ENCODE measurements at places on chromosomes 2 and 18.

DNA sequence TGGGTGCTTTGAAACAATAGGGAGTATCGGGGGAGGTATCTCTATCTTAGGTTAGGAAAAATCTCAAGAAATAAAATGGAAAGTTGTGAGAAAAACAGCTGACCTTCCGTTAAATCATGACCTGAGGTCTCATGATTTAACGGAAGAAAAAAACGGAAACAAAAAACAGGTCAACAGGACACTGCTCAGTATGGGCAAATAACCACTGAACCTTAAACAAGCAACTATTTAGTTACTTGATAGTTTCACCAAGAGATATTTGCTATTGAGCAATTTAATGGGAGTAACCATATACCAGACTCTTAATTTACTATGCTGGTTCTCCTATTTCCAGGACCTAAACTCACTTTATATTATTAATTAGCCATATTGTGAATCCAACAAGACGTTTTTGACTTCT, 150.8 kb downstream of the PARD3B start:
- no peak for DNase-seq

GRCh38 chr2:152454960-152455359, 120.0 kb downstream of the FMNL2 start:
- DNase-seq, result no peak

DNA sequence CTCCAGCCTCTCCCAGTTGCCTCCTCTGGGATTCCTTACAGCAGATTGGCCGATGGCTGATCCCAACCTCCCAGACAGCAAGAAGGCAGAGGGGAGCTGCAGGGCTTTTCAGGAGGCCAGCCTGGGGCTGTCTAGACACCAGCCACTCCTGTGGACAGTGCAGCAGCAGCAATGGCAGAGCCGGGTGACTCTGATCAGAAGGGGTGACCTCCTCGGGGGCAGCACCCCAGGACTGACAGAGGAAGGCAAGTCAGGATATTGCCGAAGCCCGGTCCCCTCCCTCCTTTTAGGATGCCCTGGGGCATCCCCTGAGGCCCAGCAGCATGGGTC, 84.5 kb downstream of the INHBB start:
- DNase-seq, result no peak

GRCh38 chr2:120498121-120498520, 152.2 kb downstream of the INHBB start:
- DNase-seq, result no peak

GRCh38 chr18:61039251-61039650, 294.0 kb upstream of the CDH20 start:
- DNase-seq, result no peak

- DNase-seq, result peak; percentile 81
Observed at GRCh38 chr2:64876137-64876647, 113.0 kb upstream of the SLC1A4 start.

DNA sequence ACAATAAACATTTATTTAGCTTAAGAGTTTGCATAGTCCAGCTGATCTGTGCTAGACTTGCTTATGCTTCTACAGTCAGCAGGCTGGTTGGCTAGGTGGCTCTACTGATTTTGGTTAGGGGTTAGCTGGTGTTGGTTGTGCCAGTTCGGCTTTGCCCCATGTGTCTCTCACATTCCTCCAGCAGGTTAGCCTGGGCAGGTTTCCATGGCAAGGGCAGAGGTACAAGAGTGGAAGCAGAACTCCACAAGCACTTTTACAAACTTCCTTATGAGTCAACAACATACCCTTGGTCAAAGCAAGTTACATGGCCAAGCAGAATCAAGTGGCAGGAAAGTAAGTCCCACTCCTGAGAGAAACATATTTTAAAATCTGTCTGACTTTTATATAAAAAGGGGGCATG, 82.3 kb downstream of the SS18 start:
- DNase-seq, result no peak

GRCh38 chr2:111667542-111668273, 216.3 kb downstream of the ANAPC1 start:
- peak; percentile 66 for DNase-seq

- DNase-seq, result no peak
Observed at GRCh38 chr2:48397281-48397680, 132.7 kb upstream of the STON1 start.

GRCh38 chr2:199462956-199463692, 5.4 kb upstream of the SATB2 start:
- peak; percentile 85 for DNase-seq

- no peak for DNase-seq
Observed at GRCh38 chr2:185265747-185266146, 472.9 kb upstream of the FSIP2 start.

GRCh38 chr2:239648607-239649006, 247.8 kb upstream of the HDAC4 start:
- no peak for DNase-seq

GRCh38 chr2:171991027-171991426, 8.7 kb upstream of the METAP1D start:
- no peak for DNase-seq

GRCh38 chr18:63309422-63309821, 10.1 kb downstream of the BCL2 start:
- no peak for DNase-seq

GRCh38 chr18:68034296-68034695, 517.8 kb upstream of the DSEL start:
- peak; percentile 3 for DNase-seq

- DNase-seq, result no peak
Observed at GRCh38 chr18:76604108-76604934, 109.3 kb upstream of the ZNF516 start.

DNA sequence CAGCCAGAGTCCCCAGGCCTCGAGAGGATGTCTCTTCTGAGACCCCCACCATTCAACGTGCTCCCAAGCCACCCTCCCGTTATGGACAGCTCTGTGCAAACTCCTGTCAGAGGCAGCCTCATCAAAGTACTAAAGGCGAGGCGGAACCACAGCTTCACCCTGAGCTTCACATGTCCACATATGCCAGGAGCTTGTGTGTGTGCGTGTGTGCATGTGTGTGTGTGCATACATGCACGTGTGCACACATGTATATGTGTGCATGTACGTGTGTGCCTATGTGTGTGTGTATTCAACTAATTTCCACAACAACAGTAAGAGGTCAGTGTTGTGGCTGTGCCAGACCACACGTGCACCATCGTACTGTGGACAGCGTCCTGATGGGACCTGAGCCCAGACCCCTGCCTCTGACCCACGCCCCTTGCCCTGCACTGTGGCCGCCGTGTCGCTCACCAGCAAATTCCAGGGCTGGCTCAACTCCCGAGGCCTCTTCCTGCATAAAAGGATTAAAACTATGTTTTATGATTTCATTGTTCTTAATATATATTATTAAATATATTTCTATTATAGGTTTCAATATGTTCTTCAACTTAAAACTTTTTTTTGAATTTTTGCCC, 444.8 kb downstream of the EIPR1 start:
- DNase-seq, result no peak

- no peak for DNase-seq
Observed at GRCh38 chr2:241970716-241971115, 101.2 kb downstream of the RTP5 start.

DNA sequence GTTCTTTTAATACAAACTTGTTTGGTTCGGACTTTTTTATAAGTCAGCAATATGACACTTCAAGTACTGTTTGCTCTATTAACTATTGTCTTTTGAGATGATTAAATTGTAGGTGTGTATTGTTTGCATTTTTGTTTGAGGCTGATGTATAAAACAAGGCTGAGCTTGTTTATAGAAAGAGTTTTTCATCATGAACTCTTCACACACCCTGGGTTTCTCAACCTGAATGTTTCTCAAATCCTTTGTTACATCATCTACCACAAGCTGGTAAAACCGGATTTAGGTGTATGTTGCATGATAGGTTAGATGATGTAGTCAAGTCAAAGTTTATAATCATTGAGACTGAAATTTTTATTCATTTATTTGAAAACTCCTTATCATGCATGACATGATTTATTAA, 335.2 kb upstream of the LRATD1 start:
- no peak for DNase-seq

- no peak for DNase-seq
Observed at GRCh38 chr18:28159055-28159454, 17.9 kb downstream of the CDH2 start.

DNA sequence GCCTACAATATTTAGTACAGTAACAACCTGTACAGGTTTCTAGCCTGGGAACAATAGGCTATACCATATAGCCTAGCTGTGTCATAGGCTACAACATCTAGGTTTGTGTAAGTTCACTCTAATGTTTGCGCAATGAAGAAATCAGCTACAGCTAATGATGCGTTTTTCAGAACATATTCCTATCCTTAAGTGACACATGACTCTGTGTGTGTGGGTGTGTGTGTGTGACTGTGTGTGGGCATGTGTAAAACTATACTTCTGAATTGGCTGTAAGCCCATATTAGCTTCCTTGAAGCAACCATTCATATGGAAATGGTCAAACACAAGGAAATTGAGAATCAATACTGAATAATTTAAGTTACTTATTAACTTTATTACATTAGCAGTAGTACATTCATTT, 120.8 kb upstream of the SULT1C3 start:
- no peak for DNase-seq

DNA sequence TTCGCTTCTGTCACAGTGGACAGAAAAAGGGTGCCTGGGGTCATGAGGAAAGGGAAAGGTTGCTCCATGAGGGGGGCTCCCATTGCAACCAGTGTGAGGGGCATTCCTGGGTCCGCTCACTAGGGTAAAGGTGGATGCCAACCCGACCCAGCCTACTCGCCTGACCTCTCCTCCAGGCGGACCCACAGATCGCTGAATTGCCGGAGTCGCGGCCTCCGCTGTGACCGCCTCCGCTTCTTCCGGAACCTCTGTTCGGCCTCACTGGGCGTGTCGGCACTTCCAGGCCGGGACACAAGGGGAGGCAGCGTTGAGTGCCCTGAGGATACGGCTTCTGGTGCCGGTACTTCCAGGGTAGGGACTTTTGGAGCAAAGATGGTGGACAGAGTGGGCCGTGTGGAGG, 57.1 kb downstream of the TRABD2A start:
- no peak for DNase-seq

- DNase-seq, result peak; percentile 21
Observed at GRCh38 chr2:191155608-191156071, 4.8 kb upstream of the STAT4 start.

DNA sequence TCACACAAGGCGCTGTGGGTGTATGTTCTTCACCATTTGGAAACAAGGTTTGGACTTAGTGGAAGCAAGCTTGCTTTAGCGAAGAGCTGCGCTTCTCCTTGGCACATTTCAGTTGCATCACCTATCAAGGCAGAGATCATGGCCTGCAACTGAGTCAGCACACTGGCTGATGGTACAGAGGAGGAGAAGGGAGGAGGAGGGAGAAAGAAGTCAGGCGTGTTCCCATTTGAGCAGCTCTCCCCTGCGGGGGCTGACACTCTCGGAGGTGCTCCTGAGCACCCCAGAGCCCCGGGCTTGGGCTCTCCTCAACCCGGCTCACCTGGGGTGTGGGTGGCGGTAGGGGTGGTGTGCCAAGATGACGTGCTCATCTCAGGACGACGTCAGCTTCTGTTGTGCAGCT, 6.0 kb upstream of the SERPINB5 start:
- no peak for DNase-seq

DNA sequence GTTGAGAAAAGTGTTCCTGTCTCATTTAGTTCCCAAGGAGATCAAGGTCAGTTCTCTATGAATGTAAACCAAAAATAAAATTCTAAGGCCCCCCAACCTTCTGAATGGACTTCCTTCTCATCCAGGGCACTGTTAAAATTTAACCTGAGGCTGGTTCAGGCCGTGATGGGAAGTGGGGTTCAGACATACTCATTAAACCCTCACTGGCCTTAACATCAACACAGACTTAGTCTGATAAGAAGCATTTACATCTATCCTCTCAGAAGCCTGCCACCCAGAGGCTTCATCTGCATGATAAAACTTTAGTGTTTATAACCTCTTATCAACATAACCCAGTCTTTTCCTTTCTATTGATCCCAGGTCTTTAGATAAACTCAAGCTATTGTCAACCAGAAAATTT, 22.4 kb downstream of the ITSN2 start:
- peak; percentile 23 for DNase-seq

DNA sequence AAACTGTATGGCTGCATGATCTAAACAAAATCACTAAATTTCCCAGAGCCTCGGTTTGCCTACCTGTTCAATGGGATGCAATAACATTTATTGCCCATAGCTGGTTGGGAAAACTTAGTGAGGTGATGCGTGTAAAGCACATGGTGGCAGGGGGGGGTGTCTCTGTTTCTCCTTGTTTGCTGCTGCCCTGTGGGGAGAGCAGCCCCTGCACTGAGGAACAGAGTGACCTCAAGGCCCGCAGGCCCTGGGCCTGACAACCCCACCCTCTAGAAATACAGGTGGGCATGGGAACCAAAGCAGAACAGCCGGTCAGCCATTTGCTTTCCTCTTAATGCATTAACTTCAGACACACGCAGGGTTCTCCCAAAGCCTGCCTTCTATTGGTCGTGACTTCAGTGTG, 55.1 kb upstream of the SLC66A3 start:
- no peak for DNase-seq

GRCh38 chr18:45617284-45617683, 2.0 kb downstream of the SLC14A2 start:
- DNase-seq, result peak; percentile 79

DNA sequence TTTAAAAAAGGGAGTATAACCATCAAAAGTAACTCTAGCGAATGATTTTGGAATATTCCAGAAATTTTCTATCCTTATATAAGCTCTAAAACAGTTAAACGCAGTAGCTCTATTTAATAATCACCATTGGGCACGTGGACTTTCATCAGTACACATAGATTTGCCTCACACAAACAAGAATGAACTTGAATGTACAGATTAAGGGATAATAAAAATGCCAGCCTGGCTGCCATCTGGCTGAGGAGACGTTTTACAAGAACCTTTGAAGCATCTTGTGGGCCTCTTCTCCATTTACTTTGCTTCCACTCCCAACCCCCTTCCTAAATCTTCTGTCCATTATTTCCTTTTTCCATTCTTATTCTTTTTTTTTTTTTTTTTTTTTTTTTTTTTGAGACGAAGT, 47.2 kb downstream of the AGAP1 start:
- no peak for DNase-seq

DNA sequence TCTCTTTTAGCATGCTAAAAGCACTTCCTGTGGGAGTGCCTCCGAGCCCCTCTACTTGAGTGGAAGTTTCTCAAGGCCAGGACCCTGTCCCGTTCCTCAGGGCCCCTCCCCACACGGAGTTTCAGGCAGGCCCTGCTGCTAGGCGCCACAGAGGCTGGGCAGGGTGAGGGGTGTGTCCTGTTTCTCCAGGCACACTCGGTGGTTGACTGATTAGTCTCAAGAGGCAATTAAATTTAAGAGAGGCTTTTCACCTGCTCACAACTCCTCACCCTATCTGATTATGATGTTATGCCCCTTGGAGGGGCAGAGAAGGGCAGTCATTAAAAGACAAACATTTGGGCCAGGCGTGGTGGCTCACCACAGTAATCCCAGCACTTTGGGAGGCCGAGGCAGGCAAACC, 160.8 kb upstream of the HAAO start:
- DNase-seq, result no peak

GRCh38 chr18:48819781-48820482, 130.8 kb downstream of the SMAD7 start:
- no peak for DNase-seq

GRCh38 chr2:203999835-204000234, 63.3 kb downstream of the ICOS start:
- DNase-seq, result no peak

- peak; percentile 76 for DNase-seq
Observed at GRCh38 chr2:28610583-28611201, 114.8 kb downstream of the PLB1 start.
